ENCODE measurements at places on chromosomes 7 and 10. TPM values are rescaled to one million over a fixed set of nuclear protein-coding genes. Genes with fewer than 3 reads are reported as not detected.

DNA sequence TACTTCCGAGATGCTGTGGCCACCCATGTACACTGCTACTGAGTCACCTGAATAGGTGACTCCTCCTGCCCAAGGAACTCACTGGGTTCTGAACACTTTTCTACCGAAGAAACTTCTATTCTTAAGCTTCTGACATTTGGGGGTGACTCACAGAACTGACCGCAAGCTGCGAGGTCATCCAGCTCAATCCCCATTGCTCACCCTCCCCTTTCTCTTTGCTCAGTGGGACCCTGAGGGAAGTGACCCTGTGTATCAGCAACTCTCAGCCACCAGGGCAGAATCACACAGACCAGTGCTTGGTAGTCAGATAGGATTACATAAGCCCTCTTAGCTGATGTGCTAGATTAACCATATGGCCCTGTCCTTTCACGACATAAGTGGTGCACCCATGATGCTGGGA lies 46.3 kb downstream of the INSYN2A start:
- DNase-seq, result no peak

DNA sequence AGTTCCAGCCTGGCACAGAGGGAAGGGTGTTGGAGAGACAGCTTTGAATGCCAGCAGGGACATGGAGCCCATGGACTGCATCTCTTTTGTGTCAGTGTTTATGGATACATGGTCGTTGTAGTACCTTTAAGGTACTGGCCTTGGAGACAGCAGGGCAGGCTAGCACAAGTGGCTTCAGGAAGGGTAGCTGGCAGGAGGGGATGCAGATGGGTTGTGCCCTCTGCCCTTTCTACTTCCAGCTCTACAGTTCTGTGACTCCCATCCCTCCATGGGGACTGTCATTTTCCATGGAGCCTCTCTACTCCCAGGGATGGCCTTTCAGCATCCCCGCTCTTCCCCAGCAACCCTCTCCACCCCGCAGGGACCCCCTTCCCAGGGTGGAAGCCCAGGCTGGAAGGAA lies 25.1 kb downstream of the POLL start:
- no peak for DNase-seq

DNA sequence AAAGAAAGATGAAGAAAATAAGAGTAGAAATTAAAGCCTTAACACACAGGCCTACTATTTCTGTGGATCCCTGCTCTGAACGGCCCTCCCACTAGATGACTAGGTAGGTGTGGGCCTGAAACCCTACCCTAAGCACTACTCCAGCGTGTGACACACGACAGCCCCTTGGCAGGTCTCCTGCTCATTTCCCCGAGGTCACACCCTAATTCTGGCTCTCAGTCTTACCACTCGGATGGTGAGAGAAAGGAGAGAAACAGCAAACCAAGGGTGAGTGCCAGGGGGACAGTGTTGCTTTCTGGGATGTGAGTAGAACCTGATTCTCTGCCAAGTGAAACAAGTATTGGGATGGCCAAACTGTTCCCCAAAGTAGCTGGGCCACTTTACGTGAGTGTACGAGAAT lies 12.1 kb downstream of the GALNTL5 start:
- DNase-seq, result peak; percentile 59

- DNase-seq, result no peak
Measured at GRCh38 chr7:139776486-139777132, 1.2 kb downstream of the HIPK2 start.

- DNase-seq, result no peak
Measured at GRCh38 chr7:112290065-112290464, 83.6 kb downstream of the ZNF277 start.

GRCh38 chr10:29676732-29677131 lies 42.0 kb upstream of the SVIL start:
- DNase-seq, result no peak

GRCh38 chr10:102632394-102633111 lies 11.7 kb upstream of the TRIM8 start:
- DNase-seq, result no peak

DNA sequence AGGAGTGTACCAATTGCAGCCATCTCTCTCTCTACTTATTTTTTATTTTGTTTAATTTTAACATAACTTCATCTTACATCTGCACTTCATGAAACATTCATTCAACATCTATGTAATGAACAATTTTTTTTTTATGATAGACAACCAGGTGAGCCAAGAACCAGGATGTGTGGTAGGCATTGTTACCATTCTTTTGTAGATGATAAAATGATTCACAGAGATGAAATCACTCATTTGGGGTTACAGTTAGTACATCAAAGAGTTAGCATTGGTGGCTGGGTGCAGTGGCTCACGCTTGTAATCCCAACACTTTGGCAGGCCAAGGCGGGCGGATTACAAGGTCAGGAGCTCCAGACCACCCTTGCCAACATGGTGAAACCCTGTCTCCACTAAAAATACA lies 127.8 kb downstream of the HDAC9 start:
- DNase-seq, result no peak

DNA sequence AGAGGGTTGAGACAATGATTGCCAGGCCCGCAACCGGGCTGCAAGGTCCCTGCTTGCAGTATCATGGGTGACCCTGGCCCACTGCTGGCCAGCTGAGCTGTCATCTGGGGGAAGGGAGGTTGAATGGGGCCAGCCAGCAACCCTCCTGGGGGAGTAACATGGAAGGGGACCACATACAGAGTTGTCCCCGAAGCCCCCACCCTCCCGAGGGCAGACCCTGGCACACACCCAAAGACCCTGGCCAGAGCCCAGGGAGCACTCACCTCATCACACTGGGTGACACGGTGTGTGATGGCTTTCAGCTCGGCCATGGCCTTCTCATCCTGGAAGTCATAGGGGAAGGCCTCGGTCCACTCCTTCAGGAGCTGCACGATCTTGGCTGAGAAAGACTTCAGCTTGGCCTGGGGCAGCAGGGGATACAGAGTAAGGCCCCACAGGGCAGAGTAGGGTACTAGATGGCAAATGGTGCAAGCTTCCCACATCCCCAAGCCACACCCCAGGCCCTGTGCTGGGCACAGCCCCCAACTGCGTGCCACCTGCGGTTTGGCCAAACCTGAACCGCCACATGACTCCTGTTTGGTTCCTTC lies 63.4 kb downstream of the CSGALNACT2 start:
- no peak for DNase-seq

- no peak for DNase-seq
Measured at GRCh38 chr10:27104919-27105318, 4.6 kb upstream of the ANKRD26 start.

GRCh38 chr10:127013691-127014473 lies 108.7 kb downstream of the DOCK1 start:
- DNase-seq, result no peak

GRCh38 chr10:95560278-95561176 lies 644 bp downstream of the SORBS1 start:
- DNase-seq, result peak; percentile 90

GRCh38 chr7:126657599-126658358 lies 595.0 kb downstream of the GRM8 start:
- DNase-seq, result no peak

GRID2IP gene
- 2.2 TPM for total RNA-seq

UNC5B gene
- 6.4 TPM for total RNA-seq

PRSS2 gene
- not detected for total RNA-seq

PNLIP gene
- total RNA-seq, result 0.23 TPM

NYAP1 gene
- total RNA-seq, result 1.3 TPM

C10orf53 gene
- not detected for total RNA-seq

ZNRF2 gene
- 32.9 TPM for total RNA-seq

CABCOCO1 gene
- total RNA-seq, result not detected

GRM3 gene
- not detected for total RNA-seq

Data from lower leg skin (tissue), 4 donors.